ENCODE measurements at places on chromosomes 16 and 17.

- no peak for DNase-seq
These were observed 66.3 kb upstream of the ENDOV start for GRCh38 chr17:80348551-80349150.

DNA sequence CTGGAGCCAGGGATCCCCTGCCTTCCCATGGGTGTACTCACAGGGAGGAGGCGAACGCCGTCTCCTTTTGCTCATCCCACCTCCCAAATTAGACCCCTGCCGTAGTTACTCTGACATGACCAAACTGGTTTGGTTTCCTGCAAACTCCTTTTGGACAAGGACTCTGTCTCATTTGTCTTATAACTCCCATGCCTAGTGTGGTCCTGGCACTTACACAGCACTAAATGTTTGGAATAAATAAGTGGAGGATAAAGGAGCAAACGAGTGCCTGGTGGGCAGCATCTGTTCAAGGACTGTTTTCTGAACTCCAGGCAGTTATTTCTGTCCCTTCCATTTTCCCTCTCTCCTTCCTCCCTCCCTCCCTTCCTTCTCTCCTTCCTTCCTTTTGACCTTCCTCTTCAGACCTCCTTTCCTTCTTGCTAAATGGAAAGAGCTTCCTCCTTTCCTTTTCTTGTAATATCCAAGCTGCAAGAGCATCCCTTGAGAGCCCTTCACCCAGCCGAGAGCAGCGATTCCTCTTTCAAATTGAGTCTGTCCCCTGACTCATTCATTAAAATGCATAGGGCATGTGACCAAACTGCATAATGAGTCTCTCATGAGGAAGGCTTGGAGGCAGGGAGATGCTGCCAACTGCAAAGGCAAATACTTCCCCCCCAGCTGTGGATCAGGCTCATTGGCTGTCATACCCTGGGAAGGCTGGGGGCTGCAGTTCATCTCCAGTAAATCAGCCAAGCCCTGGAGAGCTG, 36.8 kb downstream of the CHD9 start:
- no peak for DNase-seq

DNA sequence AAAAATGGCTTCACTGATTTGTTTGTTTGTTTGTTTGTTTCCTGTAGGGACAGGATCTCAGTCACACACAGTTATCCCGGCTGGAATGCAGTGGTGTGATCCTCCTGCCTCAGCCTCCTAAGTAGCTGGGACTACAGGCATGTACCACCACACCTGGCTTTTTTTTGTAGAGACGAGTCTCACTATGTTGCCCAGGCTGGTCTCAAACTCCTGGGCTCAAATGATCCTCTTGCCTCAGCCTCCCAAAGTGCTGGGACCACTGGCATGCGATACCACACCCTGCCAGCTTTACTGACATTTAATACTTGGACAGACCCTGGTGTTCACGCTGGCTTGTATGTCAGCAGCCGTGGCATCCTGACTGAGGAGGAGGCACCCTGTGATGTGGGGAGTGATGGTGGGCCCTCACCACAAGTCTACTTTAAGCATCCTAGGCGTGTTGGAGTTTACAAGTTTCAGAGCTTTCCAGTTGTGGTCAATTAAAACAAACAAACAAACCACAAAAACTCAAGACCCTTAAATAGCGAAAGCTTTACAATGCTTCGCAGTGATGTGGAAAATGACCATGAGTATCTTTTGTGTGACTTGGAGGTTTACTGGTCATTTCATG, 5.1 kb downstream of the ABCA3 start:
- no peak for DNase-seq

DNA sequence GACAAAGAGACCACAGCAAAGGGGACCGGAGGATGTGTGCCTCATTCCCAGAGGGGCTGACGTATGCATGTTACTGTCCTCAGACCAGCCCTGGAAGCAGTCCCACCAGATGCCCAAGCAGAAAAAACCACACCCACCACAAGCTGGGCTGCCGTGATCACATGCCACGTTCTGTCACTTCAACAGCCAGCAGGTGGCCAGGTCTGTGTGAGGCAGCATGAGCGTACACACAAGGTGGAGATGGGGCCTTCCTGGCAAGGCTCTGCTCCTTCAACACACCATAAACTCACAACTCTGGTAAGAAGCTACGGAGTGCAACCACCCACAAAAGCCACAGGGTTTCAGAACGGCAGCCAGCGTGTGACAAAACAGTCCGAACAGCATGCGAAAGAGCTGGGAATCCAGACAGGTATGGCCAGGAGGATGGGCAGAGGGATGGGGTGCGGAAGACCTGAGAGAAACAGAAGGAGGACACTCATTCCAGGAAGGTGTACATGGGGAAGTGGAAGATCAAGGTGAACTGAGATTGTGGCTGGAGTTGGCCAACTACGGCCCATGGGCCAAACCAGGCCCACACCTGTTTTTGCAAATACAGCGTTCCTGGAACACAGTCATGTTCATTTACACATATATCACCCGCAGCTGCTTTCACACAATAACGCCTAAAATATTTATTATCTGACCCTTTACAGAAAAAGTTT, 27.9 kb downstream of the MBTPS1 start:
- DNase-seq: peak; percentile 80

DNA sequence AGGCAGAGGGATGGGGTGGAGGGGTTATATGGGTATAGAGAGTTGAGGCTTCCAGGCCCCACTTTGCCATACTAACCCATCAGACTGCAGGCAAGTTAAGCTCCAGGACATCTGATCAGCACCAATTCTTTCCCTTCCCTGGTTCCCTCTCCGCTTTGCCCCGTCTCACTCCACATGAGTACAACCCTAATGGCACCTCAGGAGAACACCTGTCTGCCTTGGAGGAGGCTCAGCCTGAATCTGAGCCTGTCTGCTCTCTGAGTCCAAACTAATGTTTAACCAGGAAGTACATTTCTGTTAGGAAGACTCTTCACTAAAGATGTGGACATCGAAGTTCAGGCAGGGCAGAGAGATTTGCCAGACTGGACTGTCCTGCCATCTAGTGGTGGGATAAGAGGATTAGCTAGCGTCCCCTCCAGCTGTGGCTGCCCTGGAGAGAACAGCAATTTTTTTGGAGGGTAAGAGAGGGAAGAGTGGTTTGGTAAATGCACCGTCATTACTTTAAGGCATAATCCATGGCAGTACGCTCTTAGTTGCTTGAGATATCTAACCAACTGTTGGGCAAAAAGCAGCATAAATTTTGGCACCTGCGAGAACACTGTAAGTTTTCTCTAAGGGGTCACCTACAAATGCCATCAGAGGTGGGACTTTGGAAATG, 29.2 kb upstream of the LRRC75A start:
- DNase-seq: peak; percentile 79

GRCh38 chr17:76441686-76442340, 11.1 kb downstream of the UBE2O start:
- no peak for DNase-seq

DNA sequence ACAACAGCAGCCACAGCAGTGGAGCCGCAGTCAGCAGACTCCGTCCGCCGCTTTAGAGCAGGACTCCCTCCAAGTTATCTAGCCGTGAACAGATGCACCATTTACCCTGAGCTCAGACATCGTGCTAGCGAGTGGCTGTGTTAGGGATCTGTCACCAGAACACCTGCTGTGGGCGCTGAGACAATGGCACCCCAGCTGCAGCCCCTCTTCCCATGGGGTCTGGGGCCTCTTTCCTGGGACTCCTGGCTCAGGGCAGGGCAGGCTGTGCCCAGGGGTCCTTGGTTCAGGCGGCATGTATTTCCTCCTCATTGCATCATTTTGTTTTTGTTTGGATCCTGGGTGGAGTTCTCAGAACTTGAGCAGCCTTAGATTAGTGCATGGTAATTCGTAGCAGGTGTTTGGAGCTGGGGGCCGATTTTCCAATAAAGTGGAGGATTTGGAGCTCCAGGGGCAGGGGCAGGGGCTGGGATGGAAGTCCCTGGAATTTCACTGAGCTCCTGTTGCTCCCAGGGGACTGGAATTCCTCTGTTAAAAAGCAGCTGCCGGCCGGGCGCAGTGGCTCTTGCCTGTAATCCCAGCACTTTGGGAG, 23.4 kb downstream of the NMRAL1 start:
- no peak for DNase-seq

DNA sequence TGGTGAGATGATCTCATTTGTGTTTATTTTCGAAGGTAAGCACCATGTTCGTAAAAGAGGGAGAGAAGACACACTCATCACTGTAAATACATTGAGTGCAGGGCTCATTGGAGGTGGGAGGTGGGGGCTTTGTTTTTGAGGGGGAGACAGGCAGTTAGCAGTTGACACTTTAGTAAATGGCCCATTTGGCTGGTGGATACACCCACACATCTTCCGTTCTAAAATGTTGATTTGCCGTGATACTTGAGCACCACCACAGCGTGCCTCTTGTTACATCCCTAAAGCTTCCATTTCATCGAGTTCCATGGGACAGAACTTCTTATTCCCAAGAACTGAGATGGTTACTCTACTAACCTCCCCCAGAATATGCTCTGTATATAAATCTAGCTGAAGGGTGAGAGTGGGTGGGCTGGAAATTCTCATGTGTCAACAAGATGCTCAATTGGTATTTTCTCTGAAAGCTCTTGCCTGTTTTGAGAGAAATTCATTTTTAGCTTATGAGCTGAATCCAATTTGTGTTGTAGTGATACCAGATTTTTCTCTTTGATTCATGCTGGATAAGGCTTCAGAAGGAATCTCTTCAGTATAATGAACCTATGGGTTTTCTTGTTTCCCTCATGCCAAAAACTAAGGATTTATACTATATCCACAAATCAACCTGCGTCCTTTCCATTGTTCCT, 314.3 kb downstream of the RBFOX1 start:
- DNase-seq: no peak

DNA sequence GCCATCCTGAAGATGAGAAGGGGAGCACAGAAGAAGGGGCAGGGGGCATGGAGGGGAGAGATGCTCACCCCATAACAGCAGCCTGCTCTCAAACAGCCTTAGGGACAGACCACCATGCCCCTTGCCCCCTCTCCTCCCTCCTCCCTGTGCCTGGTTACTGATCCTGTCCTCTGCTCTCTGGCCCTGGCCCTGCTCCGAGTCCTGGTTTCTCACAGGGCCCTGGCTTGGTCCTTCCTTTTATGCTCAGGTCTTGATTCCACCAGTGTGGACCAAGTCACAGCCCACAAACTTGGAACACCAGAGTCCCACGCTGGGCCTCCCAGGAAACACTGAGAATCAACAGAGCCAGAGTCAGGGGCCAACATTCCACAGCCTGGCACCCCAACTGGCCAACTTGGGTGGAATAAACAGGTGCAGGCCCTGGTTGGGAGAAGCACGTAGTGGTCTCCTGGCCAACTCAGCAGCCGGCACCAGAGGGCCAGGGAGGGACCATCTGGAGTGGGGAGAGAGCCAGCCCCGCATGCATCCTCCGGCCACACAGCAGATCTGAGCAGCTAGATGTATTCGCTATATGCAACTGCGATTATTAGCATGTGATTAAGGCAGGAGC, 44.9 kb upstream of the CDC42EP4 start:
- no peak for DNase-seq

DNA sequence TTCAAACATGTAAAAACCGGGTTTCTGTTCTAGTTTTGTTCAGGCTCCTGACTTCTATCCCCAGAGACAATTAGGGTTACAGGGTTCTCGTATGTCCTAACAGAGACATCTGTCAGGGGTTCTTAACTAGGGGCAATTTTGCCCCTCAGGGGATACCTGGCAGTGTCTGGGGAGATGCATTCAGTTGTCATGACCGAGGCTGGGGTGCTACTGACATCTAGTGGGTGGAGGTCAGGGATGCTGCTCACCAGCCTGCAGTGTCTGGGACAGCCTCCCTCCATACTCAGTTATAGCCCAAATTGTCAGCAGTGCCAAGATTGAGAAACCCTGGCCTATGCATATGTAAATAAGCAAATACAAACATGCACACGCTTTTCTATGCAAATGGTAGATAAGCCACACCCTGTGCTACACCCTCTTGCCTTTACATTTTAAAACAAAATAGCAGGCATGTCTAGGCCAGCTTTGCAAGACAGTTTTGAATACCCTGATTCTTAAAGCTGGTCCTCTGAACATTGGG, 37.4 kb downstream of the CLEC16A start:
- peak; percentile 87 for DNase-seq

- DNase-seq: no peak
These were observed 19.9 kb upstream of the HEATR6 start for GRCh38 chr17:60098578-60098977.

DNA sequence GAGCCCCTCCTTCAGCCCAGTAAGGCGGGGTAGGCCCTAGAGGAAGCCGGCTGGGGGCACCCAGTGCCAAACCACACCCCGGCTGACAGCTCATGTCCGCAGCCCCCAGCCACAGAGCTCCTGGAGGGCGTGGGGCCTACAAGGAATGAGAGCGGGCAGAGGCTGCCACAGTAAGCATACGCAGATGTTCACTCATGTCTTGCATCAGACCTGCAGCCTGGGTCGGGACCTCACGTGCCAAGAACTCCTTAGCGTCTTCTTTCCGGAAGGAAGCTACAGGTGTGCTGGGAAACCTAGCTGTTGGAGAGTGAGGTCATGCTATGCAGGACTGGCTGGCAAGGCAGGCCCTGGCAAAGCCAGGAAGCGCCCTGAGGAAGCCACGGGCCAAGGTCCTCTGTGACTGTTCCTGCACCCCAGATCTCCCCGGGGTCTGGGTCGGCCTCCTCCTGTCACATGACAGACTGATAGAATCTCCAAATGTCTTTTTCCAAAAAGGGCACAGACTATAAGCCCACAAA, 1.6 kb downstream of the ZNF598 start:
- peak; percentile 57 for DNase-seq

GRCh38 chr16:50547340-50548124, 664 bp upstream of the NKD1 start:
- peak; percentile 79 for DNase-seq

DNA sequence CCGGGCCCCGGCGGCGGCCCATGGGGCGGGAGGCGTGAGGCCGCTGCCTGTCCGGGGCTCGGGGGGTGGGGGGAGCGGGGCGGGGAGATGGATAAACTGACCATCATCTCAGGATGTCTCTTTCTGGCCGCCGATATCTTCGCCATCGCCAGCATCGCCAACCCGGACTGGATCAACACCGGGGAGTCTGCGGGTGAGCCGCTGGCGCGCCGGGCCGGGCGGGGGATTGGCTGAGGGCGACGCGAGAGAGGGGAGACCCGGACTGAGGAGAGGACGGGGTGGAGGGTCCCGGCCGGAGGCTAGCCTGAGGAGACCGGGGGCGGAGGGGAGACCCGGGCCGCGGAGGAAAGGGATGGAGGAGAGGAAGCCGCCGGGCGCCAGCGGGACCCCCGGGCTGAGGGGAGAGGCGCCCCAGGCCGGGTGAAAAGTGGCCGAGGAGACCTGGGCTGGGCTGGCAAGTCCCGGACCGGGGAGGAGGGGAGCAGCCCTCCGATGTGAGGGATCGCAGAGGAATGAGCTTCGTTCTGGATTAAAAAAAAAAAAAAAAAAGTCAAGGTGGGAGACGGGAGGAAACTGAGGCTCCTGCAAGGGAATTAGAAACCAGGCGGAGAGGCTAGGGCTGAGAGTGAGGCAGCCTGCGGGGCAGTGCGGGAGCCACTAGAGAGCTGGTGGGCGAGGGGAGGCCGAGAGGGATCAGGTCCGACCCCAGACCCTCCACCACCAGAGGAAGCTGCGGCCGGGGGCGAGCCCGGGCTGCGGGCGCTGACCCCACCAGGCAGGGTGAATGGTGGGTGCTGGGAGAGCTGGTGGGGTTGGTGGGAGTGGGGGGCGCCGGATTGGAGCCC, 526 bp downstream of the MOSMO start:
- peak; percentile 52 for DNase-seq

- DNase-seq: no peak
These were observed 150.3 kb downstream of the AATF start for GRCh38 chr17:37098910-37099664.
